ENCODE measurements at places on chromosomes 7 and 10.
A peak's percentile ranks its signal among the peaks of the same experiment; 100 is the strongest.

- DNase-seq, result no peak
Measured at GRCh38 chr7:132256721-132257212, 319.5 kb downstream of the PLXNA4 start.

GRCh38 chr7:32479574-32480200 lies 10.5 kb downstream of the LSM5 start:
- DNase-seq, result peak; percentile 52

DNA sequence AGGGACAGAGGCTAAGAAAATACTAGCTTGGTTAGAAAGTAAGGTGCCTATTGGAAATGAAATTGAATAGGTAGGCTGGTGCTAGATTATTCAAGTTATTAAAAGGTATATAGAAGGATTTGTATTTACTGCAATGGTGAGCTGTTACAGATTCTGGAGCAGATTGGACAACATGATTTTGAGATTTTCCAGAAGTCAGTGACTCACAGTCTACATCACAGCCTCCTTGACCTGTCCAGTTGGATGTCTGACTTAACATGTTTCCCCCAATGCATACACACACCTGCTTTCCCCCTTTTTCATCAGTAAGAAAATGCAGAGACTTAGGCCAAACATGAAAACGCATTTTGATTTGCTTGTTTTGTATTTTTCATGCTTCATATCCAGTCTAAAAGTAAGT lies 33.4 kb downstream of the STARD3NL start:
- no peak for DNase-seq

- no peak for DNase-seq
Measured at GRCh38 chr10:73408061-73408460, 5.8 kb downstream of the ANXA7 start.

DNA sequence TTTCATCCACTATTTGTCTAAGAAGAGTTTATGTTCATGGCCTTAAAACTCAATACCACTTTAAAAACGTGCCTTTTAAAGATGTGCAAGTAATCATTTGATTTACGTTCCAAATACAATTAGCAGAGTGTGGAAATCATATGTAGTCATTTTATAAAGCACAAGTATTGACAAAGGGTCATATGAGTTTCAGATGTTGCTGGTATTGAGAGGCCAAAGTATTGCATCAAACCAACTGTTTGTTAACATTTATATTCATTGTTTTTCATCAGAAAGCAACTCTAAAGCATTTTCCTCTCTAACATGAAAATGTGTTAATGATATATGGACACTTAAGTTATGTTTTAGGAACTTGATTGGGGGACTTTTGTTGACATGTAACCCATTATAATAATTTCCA lies 11.5 kb upstream of the TSGA13 start:
- DNase-seq, result no peak

DNA sequence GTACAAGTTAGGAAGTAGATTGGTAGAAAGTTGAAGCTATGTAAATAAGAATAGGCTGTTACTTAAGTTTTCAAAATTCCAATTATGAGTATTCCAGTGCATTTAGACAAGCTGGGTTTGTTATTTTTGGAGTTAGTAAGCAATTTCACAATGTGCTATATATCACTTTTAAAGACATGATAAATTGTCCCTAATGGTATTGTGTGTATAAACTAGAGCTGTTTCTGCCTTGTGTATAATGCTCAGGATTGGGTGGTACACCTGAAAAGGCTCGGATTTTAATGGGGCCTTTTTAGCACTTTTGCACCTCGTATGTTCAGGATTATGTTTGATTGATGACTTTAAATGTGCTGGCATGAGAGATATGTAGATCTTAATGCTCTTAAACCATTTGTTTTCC lies 175.8 kb downstream of the VTI1A start:
- DNase-seq, result no peak

DNA sequence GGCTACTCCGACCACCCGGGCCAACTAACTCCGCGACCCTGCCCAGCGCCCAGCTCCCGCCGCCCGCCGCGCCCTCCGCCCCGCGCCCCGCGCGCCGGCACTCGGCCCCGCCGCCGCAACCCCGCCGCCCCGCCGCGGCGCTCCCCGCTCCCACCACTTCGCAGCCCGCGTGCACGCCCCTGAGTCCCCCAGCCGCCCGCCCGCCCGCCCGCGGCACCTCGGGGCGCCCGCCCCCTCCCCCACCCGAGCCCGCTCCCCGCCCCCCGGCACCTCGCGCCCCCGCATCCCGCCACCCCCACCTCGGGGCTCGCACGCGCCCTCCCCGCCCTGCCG lies 598 bp downstream of the JAZF1 start:
- no peak for DNase-seq

DNA sequence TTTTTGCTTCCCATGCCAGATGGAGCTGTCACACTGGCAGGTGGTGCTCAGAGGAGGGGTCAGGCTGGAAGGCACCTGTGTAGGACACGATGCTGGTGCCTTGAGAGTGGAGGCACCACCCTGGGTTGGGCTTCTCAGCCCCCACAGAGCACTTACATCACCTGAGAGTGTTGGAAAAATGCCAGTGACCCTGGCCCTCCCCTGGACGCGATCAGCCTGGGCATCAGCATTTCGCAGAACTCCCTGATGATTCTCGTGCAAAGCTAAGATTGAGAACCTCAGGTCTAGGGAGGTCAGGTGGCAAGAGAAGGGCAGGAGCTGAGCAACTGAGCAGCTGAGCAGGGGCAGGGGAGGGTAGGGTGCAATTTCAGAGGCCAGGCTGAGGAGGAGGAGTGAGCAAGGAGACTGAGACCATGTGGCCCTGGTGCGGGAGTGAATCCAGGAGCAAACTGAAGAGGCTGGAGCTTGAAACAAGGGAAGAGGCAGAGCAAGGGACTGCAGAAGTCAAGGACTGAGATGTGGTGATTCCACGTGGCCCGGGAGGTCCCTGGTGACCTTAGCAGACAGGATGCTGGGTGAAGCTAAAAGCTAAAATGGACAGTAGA lies 24.7 kb upstream of the GRID1 start:
- DNase-seq, result no peak

GRCh38 chr10:107969936-107970335 lies 805.4 kb upstream of the SORCS1 start:
- DNase-seq, result no peak

GRCh38 chr7:14834456-14834855 lies 68.1 kb downstream of the DGKB start:
- no peak for DNase-seq

DNA sequence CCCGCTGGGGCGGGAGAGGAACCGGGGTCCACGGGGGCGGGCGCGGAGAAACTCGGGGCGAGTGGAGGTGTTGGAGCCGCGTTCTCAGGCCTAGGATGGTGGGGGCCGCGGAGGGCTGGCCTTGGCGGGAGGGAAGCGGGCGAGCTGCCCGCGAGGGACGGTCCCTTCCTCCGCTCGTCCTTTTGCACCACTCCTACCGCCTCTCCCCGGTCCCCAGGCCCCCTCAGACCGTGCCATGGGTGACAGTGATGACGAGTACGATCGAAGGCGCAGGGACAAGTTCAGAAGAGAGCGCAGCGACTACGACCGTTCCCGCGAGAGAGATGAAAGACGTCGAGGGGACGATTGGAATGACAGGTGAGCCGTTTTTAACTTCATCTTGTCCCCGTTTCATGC lies 451 bp downstream of the SRRT start:
- no peak for DNase-seq

DNA sequence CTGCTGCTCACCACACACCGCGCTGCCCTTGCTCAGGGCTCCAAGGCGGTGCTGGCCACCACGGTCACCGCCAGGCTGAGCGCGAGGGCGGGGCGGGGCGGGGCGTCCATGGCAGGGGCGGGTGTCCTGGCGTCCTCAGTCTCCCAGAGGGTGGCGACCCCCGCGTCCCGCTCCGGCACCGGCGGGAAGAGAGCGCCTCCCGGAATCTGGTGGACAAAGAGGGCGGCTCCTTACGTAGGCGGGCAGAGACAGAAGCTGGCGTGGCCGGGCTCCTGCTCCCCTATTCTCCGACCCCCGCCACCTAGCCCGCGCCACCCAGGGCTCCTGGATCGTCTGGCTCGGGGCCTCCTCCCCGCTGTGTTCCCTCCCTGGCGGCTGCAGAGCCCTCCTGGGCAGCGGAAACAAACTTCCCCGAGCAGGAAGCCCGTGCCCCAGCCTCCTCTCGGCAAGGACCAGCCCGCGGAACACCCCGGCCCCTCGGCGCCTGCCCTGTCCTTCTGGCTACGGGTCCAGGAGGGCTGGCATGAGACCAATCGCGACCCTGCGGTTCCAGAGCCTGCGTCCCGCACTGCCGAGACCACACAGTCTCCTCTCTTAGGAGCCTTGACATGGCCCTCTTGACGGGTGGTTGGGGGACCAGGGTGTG lies 133.8 kb upstream of the ZNF92 start:
- DNase-seq, result peak; percentile 34

DNA sequence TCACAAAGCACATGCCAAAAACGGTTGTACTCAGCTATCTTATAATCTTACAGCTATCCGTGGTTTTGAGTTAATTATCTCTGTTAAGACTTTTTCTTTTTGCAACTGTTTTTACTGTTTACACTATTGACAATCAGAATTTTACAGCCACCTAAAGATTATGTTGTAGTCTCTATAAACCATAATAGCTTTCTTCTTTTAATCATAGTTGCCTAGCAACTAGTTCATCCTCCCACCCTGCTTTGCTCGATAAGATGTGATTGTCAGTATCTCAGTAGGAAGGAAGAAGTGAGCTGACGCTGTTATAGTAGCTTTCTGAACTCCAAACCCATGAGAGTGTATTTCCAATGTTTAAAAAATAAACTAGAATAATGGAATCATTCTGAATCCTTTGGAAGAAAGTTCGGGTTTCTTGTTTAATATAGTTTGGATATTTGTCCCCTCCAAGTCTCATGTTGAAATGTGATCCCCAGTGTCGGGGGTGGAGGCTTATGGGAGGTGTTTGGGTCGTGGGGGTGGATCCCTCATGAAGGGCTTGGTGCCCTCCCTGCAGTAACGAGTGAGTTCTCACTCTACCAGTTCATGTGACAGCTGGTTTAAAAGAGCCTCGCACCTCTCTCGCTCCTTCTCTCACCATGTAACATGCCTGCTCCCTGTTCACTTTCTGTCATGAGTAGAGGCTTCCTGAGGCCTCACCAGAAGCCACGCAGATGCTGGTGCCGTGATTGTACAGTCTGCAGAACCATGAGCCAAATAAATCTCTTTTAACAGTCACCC lies 68.1 kb downstream of the SVOPL start:
- DNase-seq, result no peak

DNA sequence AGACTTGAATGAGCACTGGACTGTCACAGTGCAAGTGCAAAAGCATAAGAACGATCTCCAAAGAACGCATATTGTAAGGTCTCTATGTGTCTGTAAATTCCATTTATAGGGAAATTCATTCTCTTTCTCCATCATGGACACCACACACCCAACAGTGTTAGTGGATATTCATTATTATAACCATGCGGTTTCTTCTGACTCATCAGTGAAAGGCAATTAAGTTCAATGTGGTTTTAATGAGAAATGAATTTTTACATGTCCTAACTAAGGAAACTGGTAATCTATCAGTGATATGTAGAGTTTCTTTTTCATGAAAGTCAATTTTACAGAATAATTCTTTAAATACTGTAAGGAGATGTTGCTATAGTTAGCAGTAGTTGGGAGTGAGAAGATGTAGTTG lies 25.9 kb downstream of the GIMAP8 start:
- no peak for DNase-seq

- no peak for DNase-seq
Measured at GRCh38 chr7:30699706-30700495, 17.6 kb upstream of the CRHR2 start.

DNA sequence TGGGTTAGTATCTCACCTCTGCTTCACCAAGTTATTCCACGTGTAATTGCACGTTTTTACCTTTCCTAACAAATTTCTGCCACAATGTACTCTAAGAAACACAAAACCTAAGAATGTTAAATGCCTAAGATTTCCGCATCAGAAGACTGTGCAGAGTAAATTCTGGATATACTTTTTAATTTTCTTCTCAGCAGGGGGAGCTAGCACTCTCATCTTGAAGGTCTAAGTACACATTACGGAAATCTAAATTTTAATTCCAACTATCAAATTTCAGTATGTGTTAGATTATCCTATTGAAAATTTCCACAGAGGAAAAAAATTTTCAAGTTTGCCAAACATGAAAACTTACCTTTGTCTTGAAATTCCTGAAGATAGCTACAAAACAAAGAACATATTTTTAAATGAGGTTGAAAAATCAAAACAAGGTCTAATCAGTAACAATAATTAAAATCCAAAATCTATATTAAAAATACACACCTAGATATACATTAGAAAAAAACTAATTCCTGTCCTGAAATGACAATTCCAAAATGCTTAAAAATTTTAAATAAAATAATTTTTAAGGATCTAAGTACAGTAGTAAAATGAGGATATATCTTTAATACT lies 10.5 kb downstream of the SKAP2 start:
- peak; percentile 20 for DNase-seq

DNA sequence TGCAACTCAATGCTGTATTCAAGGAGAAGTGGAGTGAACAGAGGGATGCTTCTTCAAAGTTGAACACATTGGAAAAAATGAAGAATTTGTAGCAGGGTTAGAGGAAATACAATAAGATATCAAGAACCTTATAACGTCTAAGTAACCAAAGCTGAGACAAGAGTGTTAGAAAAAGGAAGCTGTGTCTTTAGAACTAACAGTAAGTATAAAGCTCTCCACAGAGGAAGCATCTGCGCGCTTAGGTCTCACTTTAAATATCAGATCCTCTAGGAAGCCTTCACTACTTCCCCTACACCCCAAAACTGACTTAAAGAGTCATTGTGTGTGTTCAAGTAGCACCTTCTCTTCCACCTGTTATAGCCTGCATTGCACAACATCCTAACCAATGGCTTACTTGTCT lies 43.0 kb downstream of the CH25H start:
- DNase-seq, result no peak

DNA sequence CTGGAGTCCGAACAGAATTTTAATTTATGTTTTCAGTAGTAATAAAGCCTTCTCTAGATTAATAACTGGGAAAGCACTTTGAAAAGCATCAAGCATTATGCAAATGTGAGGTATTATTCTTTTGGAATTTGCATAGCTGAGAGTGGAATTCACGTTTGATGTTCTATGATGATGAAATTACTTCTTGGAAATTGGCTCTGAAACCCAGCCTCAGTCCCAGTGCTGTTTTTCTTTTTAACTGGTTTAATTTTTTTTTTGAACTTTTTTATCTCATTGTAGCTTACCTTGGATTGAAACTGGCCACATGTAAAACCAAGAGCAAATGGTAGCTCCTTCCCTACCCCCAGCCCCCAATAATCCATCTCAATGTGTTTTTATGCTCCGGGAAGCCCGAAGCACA lies 1.2 kb downstream of the TBXAS1 start:
- no peak for DNase-seq

DNA sequence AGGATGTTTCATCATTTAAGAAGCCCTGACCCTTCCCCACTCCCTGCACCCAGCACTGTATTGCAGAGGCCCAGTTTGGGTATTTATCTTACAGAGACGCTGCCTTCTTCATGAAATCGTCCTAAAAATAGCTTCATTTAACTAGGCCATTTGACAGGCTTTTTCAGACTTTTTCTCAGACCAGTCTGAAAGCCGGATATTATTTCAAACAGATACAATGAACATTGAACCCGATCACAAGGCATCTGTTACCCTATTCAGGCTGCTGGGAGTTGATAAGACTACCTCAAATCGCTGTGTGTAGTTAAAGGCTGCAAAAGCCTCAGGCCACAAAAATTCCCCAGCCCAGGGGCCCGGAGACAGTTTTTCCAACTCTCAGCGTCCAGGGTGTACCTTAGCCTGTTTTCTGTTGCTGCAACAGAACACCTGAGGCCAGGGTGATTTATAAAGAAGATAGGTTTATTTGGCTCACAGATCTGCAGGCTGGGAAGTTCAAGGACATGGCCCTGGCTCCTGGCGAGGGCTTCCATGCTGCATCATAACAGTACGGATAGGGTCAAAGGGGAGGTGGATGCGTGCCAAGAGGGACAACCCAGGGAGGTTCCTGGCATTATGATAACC lies 130.7 kb upstream of the SH2B2 start:
- no peak for DNase-seq
